ENCODE measurements at places on chromosomes 4 and X. TPM values are rescaled to one million over a fixed set of nuclear protein-coding genes. Genes with fewer than 3 reads are reported as not detected.

DNA sequence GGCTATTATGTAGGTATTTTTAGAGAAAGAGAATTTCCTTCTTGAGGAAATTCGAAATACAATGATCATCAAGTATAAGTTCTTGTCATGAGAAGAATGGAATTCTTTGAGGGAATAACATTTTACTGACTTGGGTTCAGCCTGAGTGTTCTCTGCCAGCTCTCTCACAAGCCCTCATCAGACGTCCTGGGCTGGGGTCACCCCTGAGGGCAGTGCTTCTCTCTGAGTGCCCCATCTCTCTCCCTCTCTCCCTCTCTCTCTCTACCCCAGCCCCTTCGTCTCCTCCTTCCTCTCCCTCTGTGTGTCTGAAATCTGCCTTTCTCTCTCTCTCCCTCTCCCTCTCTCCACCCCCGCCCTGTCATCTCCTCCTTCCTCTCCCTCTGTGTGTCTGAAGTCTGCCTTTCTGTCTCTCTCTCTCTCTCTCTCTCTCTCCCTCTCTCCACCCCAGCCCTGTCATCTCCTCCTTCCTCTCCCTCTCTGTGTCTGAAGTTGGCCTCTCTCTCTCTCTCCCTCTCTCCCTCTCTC is 241.7 kb upstream of the PSAPL1 start:
- DNase-seq: no peak

GRCh38 chr4:43765514-43765913 is 683.1 kb downstream of the KCTD8 start:
- no peak for DNase-seq

- DNase-seq: no peak
Observed at GRCh38 chrX:37984880-37985279, 21.5 kb upstream of the SYTL5 start.

- DNase-seq: peak; percentile 57
Observed at GRCh38 chrX:50798783-50799182, 15.2 kb downstream of the SHROOM4 start.

DNA sequence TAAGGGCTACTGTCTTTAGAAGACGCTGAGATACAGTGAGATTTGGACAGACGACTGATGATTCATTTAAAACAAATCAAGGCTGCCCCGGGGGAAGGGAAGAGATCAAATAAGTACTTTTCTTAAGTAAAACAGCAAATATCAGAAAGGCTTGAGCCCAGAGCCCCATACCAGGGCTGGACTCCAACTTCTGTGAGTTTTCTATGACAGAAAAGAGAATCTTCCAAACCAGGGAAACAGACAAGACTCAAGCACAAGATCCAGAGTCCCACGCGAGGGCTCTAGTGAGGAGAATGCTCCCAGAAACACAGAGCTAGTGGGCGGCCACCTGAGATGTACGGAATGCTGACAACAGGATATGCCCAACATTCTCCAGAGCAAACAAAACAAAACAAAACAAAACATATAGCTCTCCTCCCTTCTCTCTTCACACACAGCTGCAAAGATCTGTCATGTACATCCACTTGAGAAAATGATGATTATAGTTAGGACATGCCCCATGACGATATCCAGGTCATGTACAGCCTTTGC is 13.1 kb downstream of the ACSL1 start:
- DNase-seq: no peak

DNA sequence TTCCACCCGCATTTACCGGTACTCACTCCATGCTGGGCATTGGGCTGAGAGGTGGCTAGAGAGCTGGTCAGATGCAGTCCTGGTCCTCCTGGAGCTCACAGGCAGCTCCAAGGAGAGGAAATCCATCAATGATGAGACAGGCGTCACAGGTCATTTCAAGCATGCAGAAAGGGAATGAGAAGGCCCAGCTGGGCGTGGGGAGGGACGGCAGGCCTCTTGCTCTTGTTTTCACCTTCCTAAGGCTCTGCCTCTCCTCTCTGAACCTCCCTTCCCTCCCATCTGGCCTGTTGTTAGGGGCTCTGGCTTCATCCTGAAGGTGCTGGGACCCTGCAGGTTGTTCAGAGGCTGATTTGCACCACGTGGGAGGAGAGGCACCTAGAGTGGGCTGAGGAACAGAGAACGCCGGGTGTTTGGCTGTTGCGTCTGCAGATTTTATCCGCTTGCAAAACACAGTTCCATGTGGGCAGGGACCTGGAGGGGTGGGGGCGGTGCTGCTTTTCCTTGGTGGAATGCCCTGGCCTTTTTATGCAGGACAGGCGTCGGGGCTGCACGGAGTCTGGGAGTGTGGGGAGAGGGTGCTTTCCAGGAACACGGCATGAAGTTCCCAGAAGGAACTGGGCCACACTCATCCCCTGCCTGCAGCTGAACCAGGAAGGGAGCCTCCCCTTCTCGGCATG is 81.5 kb upstream of the PSAPL1 start:
- DNase-seq: no peak

GRCh38 chrX:43953218-43953617 is 20.0 kb downstream of the NDP start:
- DNase-seq: no peak

DNA sequence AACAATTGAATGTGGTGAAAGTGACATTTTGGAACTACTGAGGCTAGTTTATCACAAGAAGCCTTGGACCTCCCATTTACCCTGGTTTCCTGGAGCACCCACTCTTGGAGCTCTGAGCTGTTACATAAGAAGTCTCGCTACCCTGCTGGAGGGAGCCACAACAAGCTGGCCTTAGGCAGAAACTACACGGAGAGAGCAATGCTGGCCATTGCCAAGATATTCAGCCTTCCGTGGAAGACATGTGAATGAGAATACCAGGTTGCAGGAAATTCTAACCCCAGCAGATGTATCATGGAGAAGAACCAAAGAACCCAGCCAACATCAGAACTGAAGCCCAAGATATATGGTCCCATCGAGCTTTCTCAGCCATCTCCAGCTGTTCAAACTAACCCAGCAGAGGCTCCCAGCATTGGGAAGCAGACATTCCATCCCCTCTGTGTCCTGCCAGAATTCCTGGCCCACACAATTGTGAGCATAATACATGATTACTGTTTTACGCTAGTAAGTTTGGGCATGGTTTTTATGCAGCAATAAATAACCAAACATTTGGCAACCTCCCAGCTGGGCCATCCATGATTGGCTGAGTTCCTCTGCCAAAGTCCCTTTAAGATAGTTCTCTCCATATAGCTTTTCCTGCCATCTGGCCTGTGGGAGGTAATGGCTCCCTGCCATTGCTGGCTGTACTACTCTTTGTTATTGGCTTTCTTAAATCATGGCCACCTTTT is 17.9 kb upstream of the PDE5A start:
- no peak for DNase-seq

DNA sequence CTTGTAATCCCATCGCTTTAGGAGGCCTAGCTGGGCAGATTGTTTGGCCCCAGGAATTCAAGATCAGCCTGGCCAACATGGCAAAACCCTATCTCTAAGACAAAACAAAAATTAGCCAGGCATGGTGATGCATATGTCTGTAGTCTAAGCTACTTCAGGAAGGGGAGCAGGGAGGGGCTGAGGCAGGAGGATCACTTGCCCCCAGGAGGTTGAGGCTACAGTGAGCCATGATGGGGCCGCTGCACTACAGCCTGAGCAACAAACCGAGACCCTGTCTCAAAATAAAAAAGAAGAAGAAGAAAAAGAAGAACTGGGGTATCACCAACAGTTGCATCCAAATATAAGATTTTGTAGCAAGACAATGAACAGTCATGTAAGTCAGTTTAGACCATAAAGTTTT is 47.3 kb upstream of the NFKB1 start:
- no peak for DNase-seq

GRCh38 chr4:183504064-183504929 is 561 bp upstream of the ING2 start:
- peak; percentile 93 for DNase-seq

- DNase-seq: no peak
Observed at GRCh38 chr4:150683775-150684350, 101.9 kb downstream of the MAB21L2 start.

GRCh38 chr4:89352541-89352940 is 44.9 kb upstream of the GPRIN3 start:
- no peak for DNase-seq

GRCh38 chr4:107615809-107616208 is 104.2 kb downstream of the PAPSS1 start:
- DNase-seq: no peak

- DNase-seq: no peak
Observed at GRCh38 chr4:94968493-94968892, 210.7 kb downstream of the BMPR1B start.

- peak; percentile 30 for DNase-seq
Observed at GRCh38 chr4:82721819-82722423, 76.7 kb downstream of the SCD5 start.

- DNase-seq: no peak
Observed at GRCh38 chrX:48794911-48795515, 6.9 kb upstream of the HDAC6 start.

- no peak for DNase-seq
Observed at GRCh38 chrX:17559728-17560379, 177.4 kb upstream of the SCML1 start.

DNA sequence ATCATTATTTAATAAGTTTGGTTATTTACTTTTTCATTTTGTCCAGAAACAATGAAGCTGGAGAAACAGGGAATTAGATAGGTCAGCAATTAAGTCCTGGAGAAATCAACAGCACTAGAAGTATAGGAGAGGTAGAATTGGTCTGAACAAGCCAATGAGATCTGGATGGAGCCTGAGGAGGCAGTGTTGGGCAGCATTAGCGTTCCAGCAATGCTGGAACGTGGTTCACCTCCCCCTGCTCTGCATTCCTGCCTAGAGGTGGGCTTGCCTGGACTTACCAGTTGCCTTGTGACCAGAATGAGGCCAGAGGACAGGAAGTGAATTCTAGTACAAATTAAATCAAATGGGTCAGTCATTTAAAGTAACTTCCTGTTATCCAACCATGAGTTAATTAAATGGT is 4.6 kb downstream of the RASSF6 start:
- peak; percentile 41 for DNase-seq

GRCh38 chrX:136115126-136115903 is 32.0 kb upstream of the FHL1 start:
- no peak for DNase-seq

GRCh38 chrX:7216981-7217587 is 69.1 kb upstream of the PUDP start:
- no peak for DNase-seq

DNA sequence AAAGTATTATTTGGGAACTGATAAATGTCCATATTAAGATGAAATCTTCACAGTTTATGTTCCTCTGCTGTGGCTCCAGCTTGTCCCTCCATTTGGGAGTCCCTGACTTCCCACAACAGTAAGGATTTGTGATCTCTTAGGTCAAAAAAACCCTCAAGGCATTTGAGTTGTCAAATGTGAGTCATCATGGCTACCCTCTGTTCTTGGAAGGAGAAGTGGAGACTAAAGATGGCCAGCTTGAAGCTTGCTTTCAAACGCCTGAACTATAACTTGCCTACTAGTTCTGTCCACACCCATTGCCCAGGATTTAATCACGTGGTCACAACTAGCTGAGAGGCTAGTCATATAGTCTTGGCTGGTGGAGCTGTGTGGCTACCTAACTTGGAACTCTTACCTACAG is 107.8 kb downstream of the CCNG2 start:
- no peak for DNase-seq

DNA sequence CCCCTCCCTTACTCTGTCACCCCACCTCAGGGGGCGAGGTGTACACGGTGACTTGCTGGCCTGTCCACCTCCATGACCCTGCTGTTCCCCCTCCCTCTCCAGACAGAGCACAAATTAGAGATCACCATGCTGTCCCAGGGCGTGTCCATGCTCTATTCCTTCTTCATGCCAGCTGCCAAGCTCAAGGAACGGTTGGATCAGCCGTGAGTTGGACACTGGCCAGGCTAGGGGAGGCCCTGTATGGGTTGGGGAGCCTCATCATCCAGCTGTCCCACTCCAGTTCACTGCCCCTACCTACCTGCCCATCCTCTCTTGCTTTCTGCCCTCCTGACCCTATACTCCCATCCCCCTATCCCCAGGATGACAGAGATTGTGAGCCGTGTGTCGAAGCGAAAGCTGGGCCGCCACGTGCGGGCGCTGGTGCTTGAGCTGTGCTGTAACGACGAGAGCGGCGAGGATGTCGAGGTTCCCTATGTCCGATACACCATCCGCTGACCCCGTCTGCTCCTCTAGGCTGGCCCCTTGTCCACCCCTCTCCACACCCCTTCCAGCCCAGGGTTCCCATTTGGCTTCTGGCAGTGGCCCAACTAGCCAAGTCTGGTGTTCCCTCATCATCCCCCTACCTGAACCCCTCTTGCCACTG is 3.9 kb upstream of the CDK16 start:
- DNase-seq: no peak

DNA sequence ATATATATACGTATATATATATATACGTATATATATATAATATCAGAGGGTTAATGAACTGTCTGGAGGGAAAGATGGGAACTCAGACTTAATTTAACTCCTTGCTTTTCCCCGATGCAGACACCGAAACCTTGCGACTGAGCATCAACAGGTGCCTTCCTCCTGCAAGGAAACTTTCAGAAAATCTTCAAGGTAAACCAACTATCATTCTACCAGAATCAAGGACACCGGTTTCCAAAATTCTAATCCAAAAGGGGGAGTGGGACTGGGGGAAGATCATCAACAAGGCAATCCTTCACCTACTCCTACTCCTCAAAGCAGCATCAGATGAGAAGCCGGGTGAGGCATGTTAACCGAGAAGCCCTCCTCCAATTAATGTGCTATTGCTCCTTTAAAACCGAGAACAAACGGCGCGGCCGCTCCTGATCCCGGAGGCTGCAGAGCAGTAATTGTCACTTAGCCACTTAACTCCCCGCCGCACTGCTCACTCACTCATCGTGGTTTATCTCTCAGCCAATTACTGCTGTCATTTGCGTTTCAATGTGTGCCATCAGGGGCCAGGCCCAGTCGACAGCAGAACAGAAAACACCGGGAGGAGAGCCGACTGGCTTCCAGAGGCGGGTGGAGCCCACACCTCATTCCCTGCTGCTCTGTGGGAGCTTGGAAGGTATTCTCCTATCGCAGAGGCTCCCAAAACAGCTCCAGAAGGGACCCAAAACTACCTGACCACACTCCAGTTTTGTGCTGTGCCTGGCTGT is 61.7 kb downstream of the MAML3 start:
- DNase-seq: no peak

- no peak for DNase-seq
Observed at GRCh38 chr4:98480535-98480934, 177.9 kb downstream of the TSPAN5 start.

GRCh38 chrX:53421772-53422085 is 725 bp downstream of the SMC1A start:
- peak; percentile 19 for DNase-seq

- DNase-seq: no peak
Observed at GRCh38 chr4:151158979-151159378, 59.6 kb downstream of the RPS3A start.

GRCh38 chr4:189809241-189809735 is 131.4 kb upstream of the FRG1 start:
- no peak for DNase-seq

The FRMPD4 gene
- polyA plus RNA-seq: not detected

The P2RY10 gene
- not detected for polyA plus RNA-seq

The CT83 gene
- not detected for polyA plus RNA-seq

The CTAG1A gene
- not detected for polyA plus RNA-seq

The CSAG3 gene
- not detected for polyA plus RNA-seq

The NKX6-1 gene
- not detected for polyA plus RNA-seq

The HERC5 gene
- 0.13 TPM for polyA plus RNA-seq

The HTR2C gene
- 0.01 TPM for polyA plus RNA-seq

The MGAT4D gene
- polyA plus RNA-seq: not detected

The CT45A1 gene
- polyA plus RNA-seq: not detected

The HSFX3 gene
- not detected for polyA plus RNA-seq

The INTU gene
- polyA plus RNA-seq: 5.3 TPM

The GPR34 gene
- polyA plus RNA-seq: not detected

The UGT2B17 gene
- polyA plus RNA-seq: not detected

The MECP2 gene
- polyA plus RNA-seq: 8.0 TPM

The XAGE1A gene
- polyA plus RNA-seq: not detected
